Stimulated activated CD8-positive, alpha-beta memory T cell treated with anti-CD3 and anti-CD28 coated beads, Interleukin-7, amount 100 ng/mL, for 1 hour (primary cell): ENCODE measurements at places on chromosomes 7 and 10.

GRCh38 chr7:130008941-130009847 lies 42.0 kb downstream of the ZC3HC1 start:
- no peak for DNase-seq

GRCh38 chr7:157651366-157652160 lies 314.8 kb downstream of the DNAJB6 start:
- DNase-seq = no peak

DNA sequence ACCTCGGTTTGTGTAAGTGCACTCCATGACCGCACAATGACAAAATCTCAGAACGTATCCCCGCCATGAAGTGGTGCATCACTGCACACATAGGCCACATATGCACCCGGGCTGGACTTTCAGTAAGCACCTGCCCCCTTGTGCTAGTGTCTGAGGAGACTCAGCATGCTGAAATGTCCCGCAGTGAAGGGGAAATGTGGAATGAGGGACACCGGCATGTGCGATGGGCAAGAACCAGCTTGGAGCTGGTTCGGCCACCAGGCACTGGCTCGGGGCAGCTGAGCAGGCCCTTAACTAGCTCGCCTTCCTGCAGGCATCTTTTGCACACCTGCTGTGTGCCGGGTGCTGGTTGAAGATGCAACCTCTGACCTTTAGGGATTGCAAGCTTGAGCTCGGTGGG lies 49.8 kb upstream of the TNS3 start:
- DNase-seq = no peak

DNA sequence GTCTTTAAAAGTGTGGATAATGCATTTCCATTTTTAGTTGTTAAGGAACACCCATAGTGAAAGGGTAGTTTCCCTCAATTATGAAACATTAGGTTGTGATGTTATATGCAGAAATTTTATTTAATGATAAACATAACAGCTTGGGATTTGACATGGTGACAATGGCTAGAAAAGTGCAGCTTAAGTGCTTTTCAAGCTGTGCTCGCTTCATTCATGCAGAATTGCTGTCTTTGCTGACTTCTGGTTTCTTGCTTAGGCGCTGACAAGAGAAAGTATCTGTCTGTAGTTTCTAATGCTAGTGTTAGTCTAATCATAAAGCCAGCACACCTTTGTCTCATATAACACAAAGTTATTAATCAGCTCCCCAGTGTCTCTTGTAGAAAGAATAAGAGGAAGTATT lies 170.0 kb downstream of the ARL5B start:
- no peak for DNase-seq

GRCh38 chr7:2689343-2689847 lies 1.4 kb downstream of the AMZ1 start:
- no peak for DNase-seq

DNA sequence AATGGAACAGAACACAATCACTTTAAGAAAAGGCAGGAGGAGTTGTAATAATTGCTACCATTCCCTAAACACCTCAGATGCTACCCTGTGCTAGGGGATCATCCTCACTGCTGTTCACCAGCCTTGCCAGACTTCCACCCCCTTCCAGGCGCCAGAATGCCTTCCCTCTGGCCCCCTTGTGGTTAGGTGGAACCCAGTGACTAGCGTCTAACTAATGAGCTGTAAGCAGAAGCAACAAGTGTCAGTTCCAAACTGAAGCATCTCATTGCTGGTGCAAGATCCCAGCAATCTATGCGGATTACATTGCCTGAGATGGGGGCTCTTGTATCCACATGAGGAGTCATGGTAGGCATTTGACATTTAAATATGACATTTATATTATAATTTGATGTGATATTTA lies 86.6 kb downstream of the FRMD4A start:
- DNase-seq = no peak

DNA sequence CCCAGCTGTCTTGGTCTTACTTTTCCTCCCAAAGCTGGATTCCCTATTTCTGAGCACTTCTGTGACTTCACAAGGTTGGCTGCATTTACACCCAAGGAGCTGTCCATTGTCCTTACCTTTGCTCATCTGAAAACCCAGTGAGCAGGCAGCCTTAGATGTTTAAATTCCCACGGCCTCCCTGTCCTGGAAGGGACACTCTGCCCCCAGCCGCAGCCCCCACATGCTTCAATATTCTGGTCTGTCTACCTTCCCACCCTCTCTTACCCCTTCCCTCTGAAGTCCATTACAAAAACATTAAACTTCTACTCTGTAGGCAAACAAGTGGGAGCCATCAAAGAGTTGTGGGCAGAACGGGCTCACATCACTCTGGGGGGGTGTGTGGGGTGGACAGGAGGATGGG lies 73.8 kb upstream of the EFCAB10 start:
- no peak for DNase-seq

DNA sequence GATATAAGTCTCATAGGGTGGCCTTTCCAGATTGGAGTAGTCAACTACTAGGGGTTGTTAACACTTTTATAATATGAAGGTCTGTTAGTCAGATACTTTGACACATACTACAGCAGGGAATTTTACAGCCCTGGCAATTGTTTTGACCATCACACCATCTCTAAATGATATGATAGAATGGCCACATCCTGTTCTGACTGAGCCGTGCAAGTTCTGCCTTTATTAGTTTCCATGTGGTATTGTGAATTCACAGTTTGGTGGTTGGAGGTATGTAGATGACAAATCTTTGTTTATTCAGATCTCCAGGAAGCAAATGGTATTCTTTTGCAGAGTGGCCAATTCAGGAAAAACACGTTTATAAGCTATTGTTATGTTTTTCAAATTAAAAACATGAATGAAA lies 83.0 kb downstream of the NRG3 start:
- DNase-seq = no peak

GRCh38 chr7:1065585-1066241 lies 21.4 kb downstream of the GPR146 start:
- DNase-seq = peak; percentile 67

DNA sequence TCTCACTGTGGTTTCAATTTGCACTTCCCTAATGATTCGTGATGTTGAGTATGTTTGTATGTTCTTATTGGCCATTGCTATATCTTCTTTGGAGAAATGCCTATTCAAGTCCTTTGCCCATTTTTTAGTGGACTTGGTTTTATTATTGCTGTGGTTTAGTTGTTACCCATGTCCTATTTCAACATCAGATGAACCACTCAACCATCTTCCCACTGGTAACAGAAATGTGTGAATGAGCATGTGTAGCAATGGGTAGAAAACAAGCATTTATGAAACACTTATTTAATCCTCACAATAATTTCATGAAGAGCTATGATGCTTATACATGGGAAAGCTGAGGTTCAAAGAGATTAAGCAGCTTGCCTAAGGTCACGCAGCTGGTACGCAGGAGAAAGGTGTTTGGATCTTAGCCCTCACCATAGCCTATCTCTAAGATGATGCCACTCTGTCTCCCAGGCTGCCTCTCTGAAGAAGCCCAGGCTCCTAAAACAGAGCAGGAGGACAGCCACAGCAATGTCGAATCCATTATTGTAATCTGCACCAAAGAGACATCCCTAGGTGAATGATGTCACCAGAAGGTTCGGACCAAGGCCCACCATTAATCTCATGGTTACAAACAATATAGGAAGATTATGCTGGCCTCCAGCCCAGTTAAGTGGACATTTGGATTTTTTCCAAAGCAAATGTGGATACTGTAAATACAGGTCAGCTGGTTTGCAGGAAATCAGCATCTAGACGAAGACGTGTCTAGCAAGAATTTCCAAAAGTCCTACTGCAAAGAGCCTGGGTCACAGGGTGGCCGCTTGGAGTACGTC lies 447.6 kb upstream of the ZMIZ1 start:
- no peak for DNase-seq

DNA sequence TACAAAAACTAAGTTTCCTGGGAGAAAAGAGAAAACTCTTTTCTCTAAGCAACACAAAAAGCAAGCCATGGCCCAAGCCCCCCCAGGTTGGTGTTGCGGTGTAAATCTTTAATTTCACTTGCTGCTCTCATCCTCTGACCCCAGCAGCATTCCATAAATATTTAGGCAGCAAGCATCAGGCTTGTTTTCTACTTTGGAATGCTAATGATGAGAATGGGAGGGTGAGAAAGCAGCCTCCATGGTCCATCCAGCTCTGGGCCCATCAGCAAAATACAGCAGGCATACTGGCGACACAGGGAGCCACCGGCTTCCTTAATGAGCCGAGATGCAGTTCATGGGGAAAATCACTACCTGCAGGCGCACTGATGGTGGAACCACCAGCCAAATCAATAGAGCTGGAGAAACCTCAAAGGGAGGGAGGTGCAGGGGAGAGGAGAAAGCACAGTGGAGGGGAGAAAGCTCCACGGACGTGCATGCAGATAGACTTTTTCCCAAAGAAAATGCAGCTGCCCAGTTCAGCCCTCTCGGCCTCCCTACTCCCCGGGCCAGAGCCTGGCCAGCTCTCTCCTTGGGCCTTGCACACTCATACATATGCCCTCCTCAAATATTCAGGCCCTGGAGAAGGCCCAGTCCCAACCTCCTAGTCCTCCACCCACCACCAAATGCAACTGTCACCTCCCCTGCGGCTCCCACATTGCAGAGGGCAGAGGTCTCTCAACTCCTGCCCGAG lies 131.9 kb downstream of the GRID1 start:
- DNase-seq = no peak

DNA sequence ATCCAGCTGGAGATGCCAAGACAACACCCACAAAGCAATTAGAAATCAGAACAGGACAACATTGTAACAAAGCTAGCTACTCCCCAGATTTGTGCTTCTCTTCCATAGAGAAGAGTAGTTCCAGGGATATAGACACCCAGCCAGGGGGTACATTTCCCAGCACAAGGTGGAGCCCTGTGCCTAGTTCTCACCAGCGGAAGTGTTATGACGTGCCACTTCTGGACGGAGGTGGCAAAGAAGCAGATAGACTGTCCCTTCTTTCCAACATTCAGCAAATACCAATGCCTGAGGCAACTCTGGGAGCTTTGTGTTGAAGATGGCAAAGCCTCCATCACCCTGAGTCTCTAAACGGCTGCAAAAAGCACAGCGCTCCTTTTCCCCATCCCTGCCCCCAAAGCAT lies 23.4 kb upstream of the GSAP start:
- DNase-seq = no peak

DNA sequence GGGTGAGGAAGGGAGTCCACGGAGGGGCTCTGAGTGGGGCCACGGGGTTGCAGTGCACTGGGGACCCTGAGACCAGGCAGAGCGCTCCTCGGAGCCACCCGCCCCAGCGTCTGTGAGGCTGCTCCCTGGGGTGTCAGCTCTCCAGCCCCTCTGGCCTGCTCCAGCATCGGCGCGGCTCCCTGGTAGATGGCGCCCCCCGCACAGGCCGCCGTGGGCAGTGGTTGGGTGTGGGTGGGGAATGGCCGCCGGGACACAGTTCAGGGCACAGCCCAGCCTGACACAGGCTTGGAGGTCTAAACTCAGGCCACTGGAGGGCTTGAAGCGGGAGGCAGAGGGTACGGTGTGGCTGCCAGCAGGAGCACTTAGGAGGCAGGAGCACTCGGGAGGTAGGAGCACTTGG lies 222.6 kb upstream of the PPP2R2D start:
- DNase-seq = no peak

DNA sequence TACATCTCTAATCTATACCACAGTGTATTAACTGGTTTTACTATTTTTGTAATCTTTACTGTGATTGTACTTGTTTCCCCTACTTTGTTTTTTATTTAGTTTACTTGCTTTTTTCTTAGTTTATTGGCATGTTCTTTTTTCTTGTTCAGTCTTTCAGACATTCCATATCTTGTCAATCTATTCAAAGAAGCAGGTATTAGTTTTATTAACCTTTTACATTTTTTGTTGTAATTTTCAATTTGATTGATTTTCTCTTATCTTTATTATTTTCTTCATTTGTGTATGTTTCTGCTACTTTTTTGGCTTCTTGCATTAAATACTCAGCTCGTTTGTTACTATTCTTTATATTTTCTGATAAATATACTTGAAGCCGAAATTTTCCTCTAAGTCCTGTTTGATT lies 41.6 kb downstream of the TLX1 start:
- no peak for DNase-seq

GRCh38 chr7:22043367-22043766 lies 97.7 kb upstream of the CDCA7L start:
- DNase-seq = no peak

- no peak for DNase-seq
Observed at GRCh38 chr7:90387470-90388240, 15.6 kb upstream of the CLDN12 start.

DNA sequence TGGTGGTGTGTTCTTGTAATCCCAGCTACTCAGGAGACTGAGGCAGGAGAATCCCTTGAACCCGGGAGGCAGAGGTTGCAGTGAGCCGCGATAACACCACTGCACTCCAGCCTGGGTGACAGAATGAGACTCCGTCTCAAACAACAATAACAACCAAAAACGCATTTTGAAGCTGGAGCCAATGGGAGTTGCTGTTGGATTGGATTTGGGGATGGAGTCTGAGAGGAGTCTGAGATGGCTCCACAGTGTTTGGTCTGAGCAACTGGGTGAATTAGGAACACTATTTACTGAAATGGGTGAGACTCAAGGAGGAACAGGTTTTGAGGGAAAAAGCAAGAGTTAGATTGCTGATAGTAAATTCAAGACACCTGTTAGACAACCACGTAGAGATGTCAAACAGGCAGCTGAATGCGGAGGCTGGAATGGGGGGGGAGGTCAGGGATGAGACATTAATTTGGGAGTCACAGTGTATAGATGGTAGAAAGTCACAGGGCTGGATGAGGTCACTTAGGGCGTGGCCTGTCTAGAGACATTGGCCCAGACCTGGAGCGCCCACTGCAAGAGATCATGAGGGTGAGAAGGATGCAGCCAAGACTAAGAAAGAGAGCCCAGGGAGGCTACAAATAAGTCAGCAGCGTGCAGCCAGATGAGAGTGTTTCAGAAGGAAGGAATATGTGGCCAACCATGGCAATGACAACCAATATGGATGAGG lies 56.4 kb downstream of the CYCS start:
- no peak for DNase-seq

GRCh38 chr7:30080818-30081217 lies 52.6 kb downstream of the PLEKHA8 start:
- no peak for DNase-seq

- no peak for DNase-seq
Observed at GRCh38 chr7:55016061-55016745, 2.6 kb upstream of the EGFR start.

GRCh38 chr7:17532861-17533404 lies 234.5 kb downstream of the AHR start:
- DNase-seq = no peak

- DNase-seq = no peak
Observed at GRCh38 chr7:112150823-112151641, 55.2 kb downstream of the DOCK4 start.

GRCh38 chr7:105769901-105770628 lies 106.3 kb downstream of the ATXN7L1 start:
- DNase-seq = no peak

DNA sequence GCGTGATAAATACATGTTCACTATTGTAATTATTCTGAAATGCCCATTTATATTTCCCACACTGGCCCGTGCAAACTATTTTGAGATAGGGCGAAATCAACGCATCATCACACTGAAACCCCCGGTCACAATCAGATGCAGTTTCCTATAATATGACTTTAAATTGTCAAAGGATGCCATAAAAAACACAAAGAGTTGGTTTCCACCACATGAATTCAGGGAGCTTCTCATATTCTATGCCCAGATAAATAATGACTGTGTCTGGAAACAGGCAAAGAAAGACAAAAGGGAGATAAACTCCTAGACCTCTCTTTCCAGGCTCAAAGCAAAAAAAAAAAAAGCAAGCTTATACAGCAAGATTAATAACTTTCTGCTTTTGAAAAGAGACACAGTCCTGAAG lies 375.8 kb upstream of the AKR1E2 start:
- DNase-seq = no peak

GRCh38 chr10:110547139-110547761 lies 20.2 kb upstream of the SMC3 start:
- no peak for DNase-seq

- no peak for DNase-seq
Observed at GRCh38 chr10:114767986-114768821, 53.4 kb upstream of the FHIP2A start.
